ENCODE measurements at places on chromosomes 12 and 14.

DNA sequence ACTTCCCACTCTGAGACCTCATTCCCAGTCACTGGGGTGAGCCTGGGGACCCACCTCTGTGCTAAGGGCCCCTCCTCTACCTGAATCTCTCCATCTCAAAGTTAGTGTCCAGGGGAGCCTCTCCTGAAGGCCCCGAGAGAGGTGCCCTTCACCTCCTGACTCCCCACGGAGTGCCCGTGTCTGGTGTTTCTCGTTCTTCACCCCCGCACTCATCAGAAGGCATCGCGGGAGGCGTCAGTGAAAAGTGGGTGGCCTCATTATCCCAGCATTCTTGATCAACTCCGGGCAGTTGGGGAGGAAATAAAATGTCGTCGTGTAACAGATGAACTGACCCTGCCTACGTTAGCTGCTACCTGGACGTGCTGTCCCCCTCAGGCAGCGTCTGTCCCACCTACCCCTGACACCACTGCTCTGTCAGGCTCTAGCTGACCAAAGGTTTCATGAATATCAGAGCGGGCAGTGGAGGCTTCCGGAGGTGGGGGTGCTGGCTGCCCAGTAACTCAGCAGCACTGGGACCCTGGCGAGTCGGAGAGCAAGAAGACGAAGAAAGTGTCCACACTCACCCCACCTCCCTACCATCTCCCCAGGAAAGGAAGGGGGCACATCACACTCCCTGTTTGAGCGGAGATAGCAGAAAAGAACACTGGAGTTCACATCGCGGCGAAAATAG lies 102.9 kb downstream of the PIWIL1 start:
- DNase-seq = no peak

- DNase-seq = no peak
Observed at GRCh38 chr12:76694369-76694768, 69.5 kb upstream of the ZDHHC17 start.

DNA sequence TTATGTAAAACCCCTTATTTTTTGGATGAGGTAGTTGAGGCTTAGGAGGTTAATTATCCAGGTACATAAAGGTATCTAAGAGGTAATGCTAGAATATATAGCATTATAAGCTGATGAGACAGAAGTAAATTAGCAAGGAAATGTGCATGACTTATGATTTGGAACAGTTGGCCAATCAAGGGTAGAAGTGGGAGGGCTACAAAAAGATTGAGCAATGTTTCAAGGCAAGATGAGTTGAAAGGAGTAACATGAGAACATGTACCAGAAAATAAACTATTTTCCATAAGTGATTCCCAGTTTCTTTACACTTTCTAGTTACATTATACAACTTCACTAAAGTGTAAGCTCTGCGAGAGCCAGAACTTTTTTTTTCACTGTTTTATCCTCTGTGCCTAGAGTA lies 290.9 kb downstream of the LRIG3 start:
- no peak for DNase-seq

DNA sequence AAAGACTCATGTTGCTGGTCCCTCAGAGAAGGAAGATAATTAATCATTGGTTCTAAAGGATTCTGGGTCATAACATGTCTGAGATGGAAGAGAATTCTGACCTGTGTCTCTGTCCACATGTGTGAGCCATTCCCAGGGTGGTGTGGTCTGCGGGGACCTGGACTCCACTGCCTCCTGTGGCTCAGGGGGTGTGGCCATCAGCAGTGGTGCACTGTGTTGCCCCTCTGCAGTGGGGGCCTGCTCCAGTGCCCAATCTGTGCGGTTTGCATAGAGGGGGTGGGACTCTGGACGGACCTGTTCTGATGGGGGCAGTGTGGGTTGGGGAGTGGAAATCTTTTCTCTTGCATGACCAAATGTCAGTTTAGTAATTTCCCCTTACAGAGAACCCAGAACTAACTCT lies 13.5 kb downstream of the KRT85 start:
- DNase-seq = no peak

DNA sequence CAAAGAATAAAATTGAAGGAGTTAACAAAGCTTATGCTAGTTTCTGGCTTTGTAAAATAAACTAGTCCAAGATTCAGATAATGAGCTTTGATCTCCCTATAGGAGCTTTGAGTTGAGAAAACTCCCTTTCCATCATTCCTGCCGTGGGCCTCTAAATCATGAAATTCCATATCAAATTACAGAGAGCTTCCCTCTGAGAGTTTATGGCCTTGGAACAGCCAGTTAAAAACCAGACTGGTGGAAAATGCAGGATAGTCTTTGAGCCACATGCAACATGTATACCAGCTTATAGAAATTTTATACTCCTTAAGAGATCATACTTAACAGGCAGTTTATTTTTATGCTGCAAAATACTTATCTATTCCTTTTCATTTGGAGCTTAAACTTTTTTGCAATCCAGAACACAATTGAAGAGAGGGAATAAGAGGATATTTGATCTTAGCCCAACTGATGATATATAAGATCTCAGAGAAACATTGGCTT lies 175.8 kb upstream of the ATP2B1 start:
- no peak for DNase-seq

DNA sequence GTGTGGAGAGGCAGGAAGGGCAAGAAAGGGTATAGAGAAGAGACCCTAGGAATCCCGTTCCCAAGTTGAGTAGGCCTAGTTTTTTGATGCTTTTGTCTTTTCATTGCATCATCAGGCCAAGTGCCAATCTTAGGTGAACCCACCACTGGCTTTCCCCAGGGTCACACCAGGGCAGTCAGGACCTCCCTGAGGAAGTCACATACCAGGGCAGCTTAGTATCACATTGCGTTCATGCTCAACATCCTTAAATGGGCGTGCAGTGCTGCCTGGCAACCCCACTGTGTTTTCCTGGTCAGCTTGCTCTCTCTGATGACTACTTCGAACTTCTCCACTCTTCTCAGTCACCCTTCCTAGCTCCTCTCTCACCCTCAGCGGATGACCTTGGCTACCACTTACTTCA lies 9.0 kb downstream of the ASIC1 start:
- DNase-seq = no peak

DNA sequence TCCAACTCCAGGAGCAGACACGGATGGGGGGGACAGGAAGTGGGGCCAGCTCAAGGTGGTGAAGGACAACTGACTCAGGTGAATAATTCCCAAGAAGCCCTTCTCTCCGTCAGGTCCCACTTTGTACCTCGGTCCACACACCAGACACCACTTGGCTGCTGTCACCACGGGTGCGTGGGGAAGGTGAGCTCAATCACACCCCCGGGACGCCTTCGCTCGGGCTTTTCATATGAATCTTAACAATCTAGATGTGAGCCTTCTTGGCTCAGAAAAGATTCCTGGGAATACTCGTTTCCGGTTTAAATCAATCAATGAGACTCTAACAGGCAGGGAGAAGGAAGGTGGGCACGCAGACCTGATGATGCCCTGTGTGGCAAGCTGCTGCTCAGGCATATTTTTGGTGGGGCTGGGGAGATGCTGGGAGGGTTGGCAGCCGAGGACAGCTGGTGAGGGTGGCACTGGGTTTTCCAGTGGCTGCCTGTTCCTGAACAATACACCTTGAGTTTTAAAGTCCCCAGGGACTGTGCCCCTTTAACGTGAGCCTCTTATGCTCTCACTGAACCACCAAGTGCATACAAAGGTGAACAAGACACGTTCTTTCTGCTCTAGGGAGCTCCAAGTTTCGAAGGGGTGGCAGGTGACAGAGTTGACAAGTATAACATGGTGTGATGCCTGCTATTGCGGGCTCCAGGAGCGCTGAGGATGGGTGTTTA lies 5.1 kb downstream of the TESC start:
- DNase-seq = no peak

DNA sequence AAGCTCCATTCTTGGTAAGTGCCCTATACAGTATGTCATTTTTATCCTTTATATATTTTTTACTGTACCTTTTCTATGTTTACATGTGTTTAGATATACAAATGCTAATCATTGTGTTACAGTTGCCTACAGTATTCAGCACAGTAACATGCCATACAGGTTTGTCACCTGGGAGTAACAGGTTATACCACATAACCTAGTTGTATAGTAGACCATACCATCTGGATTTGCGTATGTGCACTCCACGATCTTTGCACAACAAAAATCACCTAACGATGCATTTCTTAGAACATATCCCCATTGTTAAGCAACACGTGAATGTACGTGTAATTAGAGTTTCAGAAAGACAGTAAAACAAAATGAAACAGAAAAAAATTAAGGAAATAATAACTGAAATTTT lies 11.9 kb upstream of the ANO2 start:
- no peak for DNase-seq

DNA sequence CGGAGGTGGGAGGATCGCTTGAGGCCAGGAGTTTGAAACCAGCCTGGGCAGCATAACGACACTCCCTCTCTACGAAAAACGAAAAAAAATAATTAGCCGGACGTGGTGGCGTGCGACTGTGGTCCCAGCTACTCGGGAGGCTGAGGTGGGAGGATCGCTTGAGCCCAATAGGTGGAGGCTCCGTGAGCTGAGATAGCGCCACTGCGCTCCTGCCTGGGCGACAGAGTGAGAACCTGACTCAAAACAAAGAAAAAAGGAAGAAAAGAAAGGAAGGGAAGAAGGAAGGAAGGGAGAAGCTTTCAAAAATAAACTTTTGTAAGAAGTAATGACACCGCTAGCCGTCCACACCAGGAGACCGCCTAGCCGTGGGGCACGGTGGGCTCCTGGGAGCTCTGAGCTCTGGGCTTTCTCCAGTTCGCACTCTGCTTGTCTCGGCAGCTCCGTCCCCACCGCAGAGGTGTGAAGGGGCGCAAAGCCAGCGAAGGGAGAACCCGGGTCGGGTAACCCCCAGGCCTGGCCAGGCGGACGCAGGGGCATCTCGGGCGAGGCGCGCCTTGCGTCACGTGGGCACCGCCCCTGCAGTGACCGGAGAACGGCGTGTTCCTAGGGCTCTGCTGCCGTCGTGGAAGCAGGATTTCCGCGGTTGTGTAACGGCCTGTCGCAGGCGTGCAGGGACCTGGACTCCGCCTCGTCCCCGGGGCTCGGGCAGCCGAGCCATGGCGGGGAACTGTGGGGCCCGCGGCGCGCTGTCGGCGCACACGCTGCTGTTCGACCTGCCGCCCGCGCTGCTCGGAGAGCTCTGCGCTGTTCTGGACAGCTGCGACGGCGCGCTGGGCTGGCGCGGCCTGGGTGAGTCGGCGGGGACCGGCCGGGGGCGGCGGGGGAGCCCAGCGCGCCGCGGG lies at the start of gene IRAK3:
Gene IRAK3 (plus strand): TSS at position 631 of the 902 bp plus-strand sequence. CDS start 86 bp downstream, at position 717.
- peak; percentile 86 for DNase-seq

GRCh38 chr14:95711476-95712176 lies 2.3 kb downstream of the TCL1A start:
- no peak for DNase-seq

- DNase-seq = no peak
Observed at GRCh38 chr14:88929656-88930436, 105.4 kb downstream of the TTC8 start.

DNA sequence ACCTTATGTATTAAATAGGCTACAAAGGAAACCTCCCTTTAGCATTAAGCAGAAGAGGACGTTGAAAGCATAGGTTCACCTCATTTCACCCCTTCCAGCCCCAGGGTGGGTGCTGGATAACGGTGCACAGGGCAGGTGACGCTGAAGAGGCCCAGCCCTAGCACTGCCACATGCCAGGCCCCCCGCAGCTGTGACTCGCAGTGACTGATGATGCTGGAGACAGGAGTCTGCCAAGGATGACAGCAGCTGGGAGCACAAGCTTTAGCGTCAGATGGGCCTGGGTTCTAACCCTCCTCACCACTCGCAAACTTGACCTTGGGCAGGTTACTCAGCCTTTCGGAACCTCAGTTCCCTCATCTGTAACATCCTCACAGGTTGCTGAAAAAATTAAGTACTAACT lies 76.7 kb downstream of the TBK1 start:
- DNase-seq = no peak

DNA sequence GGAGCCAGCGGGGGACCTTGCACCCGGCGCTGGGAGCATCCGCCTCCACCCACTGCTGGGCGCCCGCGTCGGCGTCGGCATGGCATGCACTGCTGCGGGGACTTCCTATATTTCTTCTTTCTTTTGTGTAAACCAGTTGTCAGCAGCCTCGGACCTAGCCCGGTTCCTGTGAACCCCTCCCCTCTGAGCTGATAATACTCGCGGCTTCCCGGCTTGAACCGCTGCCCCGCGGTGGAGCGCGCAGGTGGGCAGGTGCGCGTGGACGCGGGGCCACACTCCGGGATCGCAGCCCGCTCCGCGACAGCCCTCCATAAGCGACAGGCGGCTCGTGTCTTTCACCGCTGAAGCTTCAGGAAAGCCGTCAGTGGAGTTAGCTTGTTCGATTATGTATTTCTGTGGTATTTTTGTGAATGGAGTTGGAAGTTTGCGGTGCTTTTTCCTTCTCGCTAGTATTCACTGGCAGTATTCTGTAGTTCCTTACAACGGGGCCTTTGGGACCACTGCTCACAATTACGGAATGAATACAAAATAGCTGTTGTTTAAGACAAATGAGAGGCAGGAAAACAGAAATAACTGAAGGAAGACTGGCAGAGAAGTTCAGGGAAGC lies 870 bp downstream of the BMAL2 start:
- DNase-seq = peak; percentile 74

GRCh38 chr14:33556382-33557121 lies 394.3 kb downstream of the EGLN3 start:
- DNase-seq = no peak

GRCh38 chr12:127516467-127516866 lies 750.5 kb upstream of the TMEM132C start:
- no peak for DNase-seq

GRCh38 chr12:111635524-111635923 lies 36.4 kb upstream of the ATXN2 start:
- no peak for DNase-seq

- DNase-seq = no peak
Observed at GRCh38 chr12:56838621-56839488, 75.7 kb downstream of the HSD17B6 start.

GRCh38 chr12:76551482-76551888 lies 8.1 kb downstream of the OSBPL8 start:
- no peak for DNase-seq

GRCh38 chr14:23573384-23574015 lies 5.1 kb downstream of the JPH4 start:
- DNase-seq = no peak

DNA sequence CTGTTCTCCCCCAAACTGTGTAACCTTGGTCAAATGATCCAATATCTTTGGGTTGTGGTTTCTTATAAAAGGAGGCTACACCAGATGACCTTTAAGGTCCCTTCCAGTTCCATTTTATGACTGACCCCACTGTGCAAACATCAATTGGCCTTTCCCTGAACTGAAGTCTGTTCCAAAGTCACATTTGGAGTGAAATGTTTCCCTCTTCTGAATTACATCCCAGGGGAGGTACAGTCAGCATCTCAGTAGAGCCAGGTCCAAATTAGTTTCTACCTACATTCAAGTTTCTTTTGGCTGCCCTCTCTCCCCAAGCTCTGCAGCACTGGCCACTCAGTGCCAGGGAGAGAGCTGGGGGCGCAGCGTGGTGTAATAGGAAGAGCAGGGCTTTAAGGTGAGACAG lies 34.4 kb downstream of the LIMA1 start:
- no peak for DNase-seq

GRCh38 chr14:39609119-39609518 lies 176.9 kb upstream of the FBXO33 start:
- no peak for DNase-seq

GRCh38 chr12:49098035-49098451 lies 3.4 kb upstream of the DHH start:
- peak; percentile 71 for DNase-seq

- no peak for DNase-seq
Observed at GRCh38 chr14:73248108-73248868, 11.0 kb downstream of the PAPLN start.
